Activated CD8-positive, alpha-beta memory T cell treated with anti-CD3 and anti-CD28 coated beads for 1 hour (primary cell): ENCODE measurements at places on chromosomes 2 and 18.

DNA sequence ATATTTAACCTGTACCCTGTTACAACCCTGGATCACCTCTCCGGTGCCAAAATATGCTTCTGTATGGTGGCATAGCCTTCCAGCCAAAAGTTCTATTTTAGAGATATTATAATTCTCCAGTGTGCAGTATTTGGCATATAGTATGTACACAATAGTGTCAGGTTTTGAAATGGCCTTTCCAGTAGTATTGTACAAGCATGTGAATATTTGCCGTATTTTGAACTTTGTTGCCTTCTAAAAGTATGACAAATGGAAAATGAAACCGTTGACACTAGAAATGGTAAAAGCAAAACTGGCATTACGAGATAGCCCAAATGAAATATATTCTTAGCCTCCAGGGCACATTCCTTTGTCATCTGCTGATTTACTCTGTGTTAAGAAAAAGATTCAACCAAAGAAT, 431.2 kb downstream of the LRP1B start:
- DNase-seq = no peak

- DNase-seq = no peak
These were observed 35.2 kb downstream of the TMEM163 start for GRCh38 chr2:134683561-134684112.

DNA sequence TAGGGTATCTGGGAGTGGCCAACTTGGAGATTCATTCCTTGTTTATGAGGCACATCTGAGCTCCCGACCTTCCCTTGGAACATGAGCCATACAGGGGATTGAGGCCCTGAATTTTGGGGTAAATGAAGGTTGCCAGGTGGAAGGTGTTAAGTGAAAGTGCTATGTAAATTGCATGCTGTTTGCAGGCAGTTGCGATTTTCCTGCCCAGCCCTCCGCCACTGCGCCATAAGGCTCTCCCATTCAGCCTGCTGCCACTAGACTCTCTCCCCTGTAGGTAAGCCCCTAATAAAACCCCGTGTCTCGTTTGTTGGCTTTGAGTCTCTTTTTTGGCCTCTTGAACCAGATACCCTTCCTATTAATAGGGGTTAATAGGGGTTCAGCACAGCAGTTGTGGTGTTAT, 33.8 kb downstream of the PCARE start:
- no peak for DNase-seq

DNA sequence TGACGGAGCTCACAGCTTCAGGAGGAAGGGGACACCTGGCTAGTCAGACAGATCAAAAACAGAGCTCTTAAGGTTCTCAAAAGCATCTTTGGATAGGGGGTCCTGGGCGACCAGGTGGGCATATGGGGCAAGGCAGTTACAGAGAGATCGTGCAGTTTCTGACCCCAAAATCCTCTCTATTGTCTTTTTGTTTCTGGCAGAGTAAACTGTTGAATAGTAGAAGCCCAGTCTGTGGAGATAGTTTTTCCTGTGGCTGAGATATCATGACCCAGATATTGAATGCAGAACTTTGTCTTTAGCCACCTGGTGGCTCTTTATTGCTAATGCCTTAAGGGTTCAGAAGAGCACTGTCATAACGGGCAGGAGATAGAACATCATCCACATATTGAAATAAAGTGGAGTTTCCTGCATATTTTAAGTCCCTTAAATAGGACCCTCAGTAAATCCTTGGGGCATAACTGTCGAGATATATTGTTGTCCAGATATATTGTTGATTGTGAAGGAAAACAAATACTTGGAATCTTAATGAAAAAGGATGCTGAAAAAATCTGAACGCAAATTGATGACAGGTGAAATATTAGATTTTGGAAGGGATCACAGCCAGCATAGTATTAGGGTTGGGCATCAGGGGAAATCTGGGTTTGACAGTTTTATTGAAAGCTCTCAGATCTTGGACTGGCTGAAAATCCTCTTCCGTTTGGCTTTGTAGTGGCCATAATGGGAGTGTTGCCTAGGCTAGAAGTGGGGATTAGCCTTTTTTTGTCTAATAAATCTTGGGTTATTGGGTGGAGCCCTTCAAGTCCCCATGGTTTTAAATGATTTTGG, 14.1 kb upstream of the ZDBF2 start:
- no peak for DNase-seq

DNA sequence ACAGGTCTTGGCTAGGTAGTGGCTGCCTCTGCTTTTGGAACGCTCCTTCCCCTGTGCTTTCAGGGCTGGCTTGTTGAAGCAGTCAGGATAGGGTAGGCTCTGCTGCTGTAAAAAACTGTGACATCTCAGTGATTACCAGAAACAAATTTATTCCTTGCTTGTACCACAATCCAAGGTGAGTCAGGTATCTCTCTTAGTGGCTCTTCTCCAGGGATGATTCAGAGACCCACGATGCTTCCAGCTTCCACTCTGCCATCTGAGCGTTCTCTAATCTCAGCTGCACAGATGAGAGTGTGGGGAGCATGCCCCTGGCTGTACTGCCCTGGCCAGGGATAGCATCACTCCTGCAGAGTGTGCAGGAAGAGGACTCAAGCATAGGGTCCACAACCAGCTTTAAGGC, 174.9 kb downstream of the VAPA start:
- DNase-seq = no peak

DNA sequence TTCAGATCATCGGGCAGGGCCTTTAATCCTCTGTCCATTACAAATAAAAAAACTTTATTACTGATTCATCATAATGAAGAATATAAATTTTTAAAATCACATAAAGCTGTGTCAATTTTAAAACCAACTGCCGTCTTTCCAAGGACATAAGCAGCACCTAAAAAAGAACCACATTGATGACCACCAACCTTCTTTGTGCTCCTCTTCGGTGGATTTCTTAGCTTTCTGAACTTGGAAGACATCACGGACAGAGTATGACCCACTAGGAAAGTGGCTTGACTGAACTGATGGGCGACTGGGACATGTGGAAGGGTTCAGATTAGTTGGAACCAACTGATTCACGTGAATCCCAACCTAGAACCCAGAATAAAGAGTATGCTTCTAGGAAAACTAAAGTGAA, 68.9 kb downstream of the EIF5B start:
- DNase-seq = no peak

DNA sequence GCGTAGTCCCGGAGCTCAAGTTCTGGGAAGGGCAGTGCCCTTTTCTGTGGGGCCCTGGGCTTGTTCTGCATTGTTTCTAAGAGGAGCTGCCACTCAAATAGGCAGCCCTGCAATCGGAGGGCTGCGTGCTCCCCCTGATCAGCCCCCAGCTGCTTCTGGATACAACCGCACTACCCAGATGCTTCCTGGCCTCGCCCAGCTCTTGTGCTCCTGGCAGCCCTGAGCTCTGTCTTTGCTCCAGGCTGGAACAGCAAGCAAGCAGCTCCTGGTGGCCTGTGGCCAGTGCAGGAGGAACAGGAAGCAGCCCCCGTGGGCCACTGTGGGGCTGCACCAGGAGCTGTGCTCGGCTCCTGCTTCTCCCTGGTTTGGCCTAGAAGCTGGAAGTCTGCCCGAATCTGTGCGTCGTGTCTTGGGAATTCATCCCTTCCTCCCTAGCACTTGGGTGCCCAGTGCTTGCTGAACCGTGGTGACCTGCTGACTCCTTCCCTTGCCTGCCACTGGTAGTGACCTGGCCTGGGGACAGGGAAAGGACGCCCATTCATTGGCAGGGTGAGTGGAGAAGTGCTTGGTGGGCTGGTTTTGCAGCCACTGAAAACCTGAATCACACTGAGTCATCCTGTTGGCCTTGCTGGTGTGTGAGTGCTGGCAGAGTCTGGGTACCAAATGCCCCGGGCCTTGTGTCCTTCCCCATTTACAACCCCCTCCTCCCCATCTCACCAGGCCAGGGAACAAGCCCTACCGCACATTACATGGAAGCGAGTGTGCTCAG, 27.3 kb upstream of the NTSR2 start:
- no peak for DNase-seq

DNA sequence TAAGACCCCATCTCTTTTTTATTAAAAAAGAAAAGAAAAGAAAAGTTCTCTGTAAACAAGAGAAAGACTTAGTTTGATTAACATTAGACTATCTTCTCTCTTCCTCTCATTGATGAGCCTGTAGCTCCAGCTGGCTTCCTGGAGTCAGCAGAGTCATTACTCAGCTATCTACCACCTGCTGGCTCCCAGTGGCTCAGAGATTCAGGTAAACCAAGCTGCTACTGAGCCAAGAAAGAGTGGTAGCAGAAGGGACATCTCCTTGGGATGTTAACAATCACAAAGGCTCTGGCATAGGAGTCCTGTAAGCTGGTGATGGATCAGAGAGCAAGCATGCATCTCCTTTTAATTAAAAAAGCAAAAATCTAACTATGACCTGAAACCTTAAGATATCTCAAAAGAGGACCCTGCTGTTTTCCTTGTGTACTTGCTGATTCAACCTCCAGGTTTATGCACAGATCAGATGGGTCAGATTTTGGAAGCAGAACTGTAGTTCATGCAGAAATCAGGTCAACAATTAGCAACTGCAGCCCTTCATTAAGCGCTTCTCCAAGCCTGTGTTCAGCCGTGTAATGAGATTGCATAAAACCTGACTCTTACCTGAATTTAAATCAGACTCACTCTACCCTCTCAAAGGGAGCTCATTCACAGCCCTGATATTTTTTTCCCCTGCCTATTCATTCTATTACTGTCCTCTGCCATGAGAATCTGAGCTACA, 225.8 kb downstream of the RNF152 start:
- DNase-seq = no peak

GRCh38 chr2:204681412-204681811, 136.1 kb downstream of the PARD3B start:
- no peak for DNase-seq
